Activated naive CD4-positive, alpha-beta T cell (primary cell): ENCODE measurements at places on chromosomes 6 and 20.

DNA sequence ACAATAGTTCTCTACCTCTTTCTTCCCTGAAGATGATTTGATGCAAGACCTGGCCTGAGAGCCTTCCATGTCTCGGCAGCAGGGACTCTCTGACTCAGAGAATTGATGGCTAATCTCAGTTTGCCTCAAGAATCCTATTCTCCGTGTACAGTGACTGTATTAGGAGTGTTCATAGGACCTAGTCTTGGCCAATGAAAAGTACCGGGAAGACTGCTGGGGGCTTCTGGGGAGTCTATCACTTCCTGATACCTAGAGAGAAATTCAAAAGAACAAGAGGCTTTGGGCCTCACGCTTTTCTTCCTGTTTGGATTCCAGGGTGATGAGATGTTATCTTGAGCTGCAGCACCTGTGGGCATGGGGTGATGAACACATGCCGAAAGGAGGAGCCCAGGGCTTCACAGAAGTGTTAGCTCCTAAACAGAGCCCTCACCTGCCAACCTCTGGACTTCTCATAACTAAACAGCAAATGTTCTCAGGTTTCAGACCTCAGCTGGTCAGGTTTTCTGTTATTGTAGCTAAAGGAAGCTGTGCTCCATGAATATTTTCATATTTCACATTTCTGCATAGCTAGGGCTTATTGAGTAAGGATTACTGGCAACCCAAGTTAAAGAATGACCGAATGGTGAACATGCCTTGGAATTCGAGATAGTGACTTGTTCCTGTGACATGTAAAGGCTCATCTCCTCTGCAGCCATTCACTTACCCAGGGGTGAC, 323.1 kb upstream of the AGPAT4 start:
- no peak for DNase-seq

DNA sequence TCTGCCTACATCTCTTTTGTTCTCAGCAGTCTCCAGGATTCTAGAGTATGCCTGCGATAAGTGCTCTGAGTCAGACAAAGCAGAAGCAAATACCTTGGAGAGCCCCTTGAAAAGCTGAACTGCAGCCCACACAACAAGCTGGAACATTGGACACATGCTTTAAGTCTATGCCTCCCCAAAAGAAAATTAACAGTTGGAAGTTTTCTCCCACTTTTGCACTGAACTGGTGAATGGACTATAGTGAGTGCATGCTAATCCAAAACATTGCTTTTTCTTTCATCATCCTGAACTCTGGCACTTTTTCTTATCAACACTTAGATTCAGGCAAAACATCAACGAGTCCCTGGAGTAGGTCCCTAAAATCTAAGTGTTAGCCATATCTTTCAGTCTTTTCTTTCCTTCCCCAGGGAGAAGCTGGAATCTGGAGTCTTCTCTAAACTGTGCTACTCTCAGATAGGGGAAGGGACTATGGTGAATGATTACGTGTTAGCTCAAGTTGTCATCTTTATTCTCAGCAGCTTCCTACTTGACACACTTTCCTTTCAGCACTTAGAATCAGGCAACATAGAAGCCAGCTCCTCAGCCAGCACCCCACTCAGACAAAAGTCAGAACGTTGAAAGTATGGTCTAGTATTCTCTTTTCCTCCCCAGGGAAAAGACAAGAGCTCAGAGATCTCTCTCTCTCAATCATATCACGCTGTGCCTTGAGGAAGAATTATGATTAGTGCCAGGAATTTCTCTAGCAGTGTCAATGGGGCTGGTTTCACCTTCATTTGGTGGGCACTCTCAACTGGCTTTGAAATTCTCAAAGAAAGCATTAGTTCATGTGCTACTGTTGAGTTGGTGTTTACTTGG, 811.0 kb upstream of the GJE1 start:
- DNase-seq: no peak

GRCh38 chr20:11117808-11118528, 444.2 kb upstream of the JAG1 start:
- no peak for DNase-seq

- DNase-seq: no peak
Measured at GRCh38 chr6:131160254-131160758, 25.0 kb downstream of the AKAP7 start.

DNA sequence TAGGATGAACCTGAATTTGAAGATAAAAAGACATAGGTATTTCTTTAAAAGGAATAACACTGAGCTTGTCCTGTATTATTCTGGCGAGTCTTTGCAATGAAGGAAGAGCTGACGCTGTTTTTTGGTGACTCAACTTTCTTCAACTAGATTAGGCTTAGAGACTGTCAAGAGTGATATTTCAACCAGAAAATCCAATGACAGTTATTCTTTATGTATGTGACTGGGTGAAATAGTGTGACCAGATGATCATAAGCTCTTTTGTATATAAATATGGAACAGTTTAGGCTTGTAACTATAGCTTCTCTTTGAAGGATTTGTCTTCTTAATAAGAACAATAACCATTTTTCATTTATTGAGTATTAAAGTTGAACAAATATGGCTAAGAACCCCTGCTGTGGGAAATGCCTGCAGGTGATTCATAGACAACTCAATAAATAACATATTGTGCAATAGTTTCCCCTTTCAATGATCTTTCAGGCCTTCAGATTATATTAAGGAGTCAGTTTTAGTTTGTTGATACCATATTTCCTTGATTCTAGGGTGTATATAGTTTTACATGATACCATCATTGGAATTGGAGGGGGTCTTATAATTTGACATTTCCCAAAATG, 265.6 kb upstream of the JAG1 start:
- no peak for DNase-seq

DNA sequence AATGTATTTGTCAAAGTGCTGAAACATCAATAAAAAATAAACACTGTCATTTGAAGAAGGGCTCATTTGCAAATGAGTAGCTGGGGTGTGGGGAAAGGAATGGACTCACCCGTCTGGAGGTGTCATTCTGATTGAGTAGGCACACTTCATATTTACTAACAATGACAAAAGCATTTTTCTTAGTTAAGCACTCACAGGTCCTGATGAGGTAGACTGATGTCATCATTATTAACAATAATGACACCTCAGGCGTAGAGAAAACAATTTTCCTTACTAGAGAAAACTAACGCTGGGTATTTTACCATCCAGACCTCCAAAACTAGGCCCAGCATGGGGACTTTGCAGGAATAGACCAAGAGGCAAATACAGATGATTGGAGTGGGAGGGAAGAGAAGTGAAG, 76.0 kb downstream of the UNC5CL start:
- DNase-seq: no peak

GRCh38 chr6:92052513-92052912, 1366.8 kb downstream of the EPHA7 start:
- DNase-seq: no peak

DNA sequence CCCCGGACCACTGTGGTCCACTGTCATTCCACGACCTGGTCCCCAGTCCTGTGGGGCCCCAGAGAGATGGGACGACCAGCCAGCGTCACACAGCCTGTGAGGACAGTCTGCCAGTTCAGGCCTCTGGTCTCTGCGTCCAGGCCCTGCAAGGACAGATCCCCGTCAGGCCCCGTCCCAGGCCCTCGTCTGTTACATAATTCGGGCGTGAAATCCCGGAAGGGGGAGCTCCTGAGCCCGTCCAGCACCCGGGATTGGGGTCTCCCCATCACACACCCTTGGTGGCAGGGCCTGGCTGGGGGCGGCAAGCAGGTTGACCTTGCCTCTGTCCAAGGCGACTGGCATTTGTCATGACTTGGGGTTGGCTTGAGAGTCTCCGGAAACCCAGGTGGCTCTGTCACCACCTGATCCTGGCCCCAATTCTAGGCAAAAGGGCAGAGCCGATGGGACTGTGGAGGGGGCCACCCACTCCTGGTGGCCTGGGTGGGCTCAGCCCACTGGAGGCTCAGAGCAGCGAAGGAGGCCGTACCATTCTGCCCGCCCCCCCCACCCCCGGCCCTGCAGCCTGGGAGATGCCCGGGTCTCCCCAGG, 73.8 kb upstream of the GATA5 start:
- DNase-seq: no peak

DNA sequence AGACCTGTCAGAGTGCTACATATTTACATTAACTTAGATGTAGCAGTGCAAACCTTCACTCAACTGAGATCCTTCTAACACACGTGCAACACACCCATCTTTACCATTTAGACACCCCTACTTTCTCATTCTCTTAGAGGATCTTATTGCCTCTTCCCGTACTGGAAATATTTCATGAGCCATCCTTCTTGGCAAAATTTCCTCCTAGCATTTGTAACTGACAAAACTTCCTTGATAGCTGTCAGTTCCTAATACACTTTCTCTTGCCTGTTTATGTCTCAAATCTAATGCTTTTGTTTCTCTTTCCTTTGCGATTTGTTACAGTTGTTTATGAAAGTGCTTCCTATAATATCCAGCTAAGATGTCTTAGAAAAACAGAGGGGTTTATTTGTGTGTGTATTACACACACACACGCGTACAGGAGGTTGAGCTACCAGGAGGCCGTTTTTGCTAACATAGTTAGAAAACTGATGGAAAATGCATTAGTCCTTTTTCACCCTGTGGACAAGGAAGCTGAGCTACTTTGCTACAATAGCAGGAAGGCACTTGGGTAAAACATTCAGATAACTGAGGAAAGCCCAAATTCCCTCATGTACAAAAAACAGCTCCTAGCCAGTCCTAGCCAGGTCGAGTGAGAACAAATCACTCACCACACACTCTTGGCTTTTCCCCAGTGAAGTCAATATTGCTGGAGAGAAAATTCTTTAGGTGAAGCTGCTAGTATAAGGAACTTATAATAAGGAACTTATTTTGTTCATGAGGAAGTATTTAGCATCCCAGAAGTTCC, 153.6 kb downstream of the NFATC2 start:
- no peak for DNase-seq

GRCh38 chr6:152368751-152369624, 268.2 kb downstream of the SYNE1 start:
- DNase-seq: no peak

DNA sequence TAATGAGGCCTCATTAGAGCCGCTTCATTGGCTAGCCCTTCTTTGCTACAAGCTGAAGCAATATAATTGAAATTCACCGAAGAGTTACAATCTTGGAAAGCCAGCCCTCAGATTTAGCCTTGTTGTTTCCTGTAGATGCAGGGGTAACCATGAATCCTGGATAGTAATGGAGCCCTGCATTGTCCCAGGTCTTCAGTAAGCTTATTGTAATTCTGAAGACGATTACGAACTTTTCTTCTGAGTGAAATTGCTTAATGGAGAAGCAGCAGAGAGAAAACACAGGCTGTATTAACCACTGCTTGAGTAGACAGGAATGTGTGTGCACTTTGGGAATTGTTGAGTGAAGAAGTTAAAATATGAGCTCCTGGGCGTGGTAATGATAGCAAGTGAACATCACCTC, 26.3 kb upstream of the NAA20 start:
- DNase-seq: no peak

DNA sequence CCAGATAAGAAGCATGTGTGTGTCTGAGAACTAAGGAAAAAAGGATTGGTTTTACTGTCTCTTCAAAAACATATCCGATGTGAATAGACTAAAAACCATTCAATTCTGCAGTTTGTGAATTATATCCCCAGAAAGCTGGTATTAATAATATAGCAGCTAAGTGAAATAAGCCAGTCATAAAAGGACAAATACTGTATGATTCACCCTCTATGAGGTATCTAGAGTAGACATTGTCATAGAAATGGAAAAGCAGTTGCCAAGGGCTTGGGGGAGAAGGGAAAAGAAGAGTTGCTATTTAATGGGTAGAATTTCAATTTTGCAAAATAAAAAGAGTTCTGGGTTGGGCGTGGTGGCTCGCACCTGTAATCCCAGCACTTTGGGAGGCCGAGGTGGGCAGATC, 137.5 kb downstream of the ATXN1 start:
- DNase-seq: no peak

- no peak for DNase-seq
Measured at GRCh38 chr20:58626051-58626450, 25.0 kb upstream of the STX16 start.

DNA sequence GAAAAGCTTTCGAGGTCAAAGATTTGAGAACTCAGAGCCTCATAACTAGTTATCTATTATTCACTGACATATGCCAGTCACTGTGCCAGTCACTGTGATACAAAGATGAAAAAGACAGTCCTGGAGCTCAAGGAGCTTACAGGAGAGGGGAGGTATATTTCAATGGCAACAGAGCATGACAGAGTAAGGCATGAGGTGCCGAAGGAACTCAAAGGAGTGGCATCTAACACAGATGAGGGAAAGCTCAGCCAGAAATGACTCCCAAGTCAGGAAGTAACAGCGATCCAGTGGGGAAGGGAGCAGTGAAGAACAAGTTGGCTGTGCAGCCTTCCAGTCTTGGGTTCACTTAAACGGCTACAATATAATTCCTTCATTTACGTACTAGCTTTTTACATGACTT, 46.6 kb downstream of the DTNBP1 start:
- DNase-seq: no peak

- no peak for DNase-seq
Measured at GRCh38 chr20:57612436-57612835, 7.8 kb downstream of the ZBP1 start.

- DNase-seq: no peak
Measured at GRCh38 chr20:32831982-32832381, 12.2 kb downstream of the MAPRE1 start.

DNA sequence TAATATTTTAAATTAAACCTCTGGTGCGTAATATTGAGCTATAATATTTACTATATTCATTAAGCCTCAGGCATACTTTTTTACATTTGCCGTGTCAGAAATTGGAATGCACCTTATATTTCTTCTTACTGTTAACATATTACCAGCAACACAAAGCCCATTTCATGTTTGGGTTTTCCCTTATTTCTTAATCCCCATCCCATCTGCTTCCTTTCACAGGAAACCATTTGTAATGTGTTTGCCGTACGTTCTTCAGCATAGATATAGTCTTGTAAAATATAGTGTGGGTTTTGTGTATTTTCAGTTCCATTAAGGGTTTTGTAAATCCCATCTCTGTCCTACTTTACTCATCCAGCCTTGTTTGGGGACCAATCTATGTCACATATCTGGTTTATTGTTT, 6.5 kb downstream of the EYS start:
- no peak for DNase-seq

DNA sequence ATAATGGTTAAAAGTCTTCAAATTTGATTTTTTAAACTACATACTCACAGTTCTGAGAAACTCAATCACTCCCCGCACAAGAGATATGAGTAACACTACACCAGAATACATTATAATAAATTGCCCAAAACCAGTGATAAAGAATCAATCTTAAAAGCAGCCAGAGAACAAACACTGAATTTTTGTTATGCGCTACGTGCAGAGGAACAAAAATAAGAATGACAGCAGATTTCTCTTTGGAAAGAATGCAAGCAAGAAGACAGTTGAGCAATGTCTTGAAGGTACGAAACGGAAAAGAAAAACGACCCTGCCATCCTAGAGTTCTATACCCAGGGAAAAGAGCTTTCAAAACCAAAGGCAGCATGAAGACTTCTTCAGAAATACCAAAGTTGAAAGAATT, 216.7 kb downstream of the TTLL2 start:
- no peak for DNase-seq

- no peak for DNase-seq
Measured at GRCh38 chr6:56671651-56672461, 29.2 kb upstream of the DST start.

- DNase-seq: no peak
Measured at GRCh38 chr6:18053555-18054445, 66.4 kb upstream of the KIF13A start.
